ENCODE measurements at places on chromosomes 5 and 9. TPM values are rescaled to one million over a fixed set of nuclear protein-coding genes. Genes with fewer than 3 reads are reported as not detected.

PCDHA9 gene
- total RNA-seq = 0.90 TPM

IL33 gene
- 123 TPM for total RNA-seq

ASB6 gene
- total RNA-seq = 5.8 TPM

FBXL17 gene
- 31.1 TPM for total RNA-seq

DCANP1 gene
- total RNA-seq = 0.16 TPM

Measured in urinary bladder (tissue), 4 donors.